PC-9 (cell line): ENCODE measurements at places on chromosomes 12 and 14.

DNA sequence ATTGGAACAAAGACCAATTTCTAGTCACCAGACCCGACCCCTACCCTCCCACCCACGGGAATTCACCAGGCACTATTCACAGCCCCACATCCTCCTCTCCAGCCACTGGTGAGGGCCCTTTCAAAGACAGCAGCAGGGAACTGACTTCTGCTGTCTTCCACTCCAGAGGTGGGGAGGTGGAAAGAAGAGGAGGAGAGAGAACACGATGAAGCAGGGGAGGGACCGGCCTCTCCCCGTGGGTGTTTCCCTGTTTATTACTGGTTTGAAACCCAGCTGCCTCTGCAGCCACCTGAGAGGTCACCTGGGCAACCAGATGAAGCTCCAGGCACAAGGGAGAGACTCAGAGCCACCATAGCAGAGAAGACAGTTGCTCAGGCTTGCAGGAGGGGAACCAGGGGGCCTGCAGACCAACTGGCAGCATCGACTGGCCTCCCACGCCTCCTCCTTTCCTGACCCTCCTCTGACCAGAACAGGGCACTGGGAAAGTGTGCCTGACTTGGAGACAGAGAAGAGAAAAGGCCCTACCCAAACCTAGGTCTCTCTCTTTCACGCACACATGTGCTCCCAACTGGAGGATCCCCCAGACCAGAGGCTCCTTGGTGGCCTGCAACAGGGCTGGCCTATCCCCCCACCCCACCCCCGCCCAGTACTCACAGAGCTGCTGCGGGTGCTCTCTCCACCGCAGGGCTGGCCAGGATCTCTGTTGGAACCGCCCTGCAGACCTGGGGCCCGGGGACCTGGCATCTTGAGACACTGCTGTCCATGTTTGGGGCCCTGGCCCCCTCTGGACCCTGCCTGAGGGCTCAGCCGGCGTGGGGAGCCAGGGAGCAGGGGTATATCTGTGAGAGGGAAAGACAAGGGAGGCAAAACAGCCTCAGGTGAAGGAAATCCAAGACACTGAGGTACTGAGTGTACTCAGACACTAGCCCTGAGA, 22.8 kb downstream of the ANO2 start:
- DNase-seq, result no peak

- no peak for DNase-seq
Measured at GRCh38 chr12:66884091-66884490, 205.2 kb upstream of the GRIP1 start.

DNA sequence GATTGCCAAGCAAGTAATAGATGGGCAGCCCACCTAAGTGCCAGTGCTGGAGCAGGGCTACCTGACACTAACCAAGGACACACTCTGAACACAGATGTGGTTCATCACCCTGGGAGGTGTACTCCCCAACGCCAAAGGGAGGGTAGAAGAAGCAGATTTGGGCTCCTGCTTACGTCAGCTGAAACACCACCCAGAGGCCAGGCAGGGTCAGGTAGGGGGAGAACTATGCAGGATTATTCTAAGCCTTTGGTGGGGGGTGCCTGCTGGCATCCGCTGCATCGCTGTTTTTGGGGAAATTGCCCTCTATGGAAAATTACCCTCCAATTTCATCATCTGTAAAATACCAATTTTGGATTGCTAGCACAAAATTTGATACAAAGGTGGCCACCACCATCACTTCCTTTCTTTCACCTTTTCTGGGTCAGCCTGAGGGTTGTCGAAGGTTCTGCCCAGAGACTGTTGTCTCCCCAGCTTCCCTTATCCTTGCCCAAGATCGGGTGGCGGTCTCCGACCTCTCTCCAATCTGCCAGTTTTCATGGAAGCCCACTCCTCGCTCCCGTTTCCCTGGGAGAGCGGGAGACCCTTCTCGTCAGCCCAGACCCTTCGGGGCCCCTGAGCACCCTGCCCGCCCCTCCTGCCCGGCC, 535 bp downstream of the BIN2 start:
- no peak for DNase-seq

- DNase-seq, result no peak
Measured at GRCh38 chr14:95776798-95777534, 63.0 kb upstream of the TCL1A start.

DNA sequence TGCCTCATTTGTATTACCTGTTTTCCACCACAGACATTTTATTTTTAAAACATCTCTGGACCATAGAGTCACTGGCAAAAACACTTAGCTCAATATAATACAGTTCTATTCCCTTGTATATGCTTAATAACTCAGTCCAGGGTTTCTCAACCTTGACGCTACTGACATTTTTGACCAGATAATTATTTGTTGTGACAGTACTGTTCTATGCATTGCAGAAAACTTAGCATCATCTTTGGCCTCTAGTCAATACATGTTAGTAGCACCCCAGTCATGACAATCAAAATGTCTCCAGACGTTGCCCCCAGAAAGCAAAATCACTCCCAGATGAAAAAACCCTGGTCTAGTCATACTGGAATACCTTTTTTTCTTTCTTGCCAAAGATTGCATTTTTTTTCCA, 174.7 kb downstream of the TMEM132D start:
- DNase-seq, result no peak

- DNase-seq, result peak; percentile 81
Measured at GRCh38 chr14:55107766-55108554, 21.1 kb upstream of the LGALS3 start.

DNA sequence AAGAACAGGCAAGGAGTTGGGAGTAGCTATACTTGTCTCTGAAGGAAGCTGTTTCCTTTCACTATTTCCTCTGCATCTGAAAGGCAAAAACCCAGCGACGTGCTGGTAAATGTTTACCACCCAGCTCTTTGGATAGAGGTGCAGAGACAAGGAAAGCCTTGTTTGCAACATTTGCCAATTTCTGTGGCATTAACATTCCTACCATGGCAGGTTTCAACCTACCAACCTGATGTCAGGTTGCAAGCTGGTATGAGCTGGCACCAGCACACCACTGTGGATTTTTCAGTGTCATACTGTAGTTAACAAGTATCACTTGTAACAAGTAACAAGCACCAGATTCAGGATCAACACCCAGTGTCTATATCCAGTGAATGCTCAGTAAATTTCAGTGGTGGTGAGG, 294.8 kb upstream of the TMPO start:
- DNase-seq, result no peak

GRCh38 chr14:62692490-62693106, 352.7 kb downstream of the KCNH5 start:
- no peak for DNase-seq

- no peak for DNase-seq
Measured at GRCh38 chr14:97021001-97021400, 223.8 kb downstream of the VRK1 start.

GRCh38 chr12:99332936-99333591, 314.5 kb upstream of the GARIN6 start:
- no peak for DNase-seq

- no peak for DNase-seq
Measured at GRCh38 chr14:75365116-75365515, 62.7 kb upstream of the JDP2 start.

DNA sequence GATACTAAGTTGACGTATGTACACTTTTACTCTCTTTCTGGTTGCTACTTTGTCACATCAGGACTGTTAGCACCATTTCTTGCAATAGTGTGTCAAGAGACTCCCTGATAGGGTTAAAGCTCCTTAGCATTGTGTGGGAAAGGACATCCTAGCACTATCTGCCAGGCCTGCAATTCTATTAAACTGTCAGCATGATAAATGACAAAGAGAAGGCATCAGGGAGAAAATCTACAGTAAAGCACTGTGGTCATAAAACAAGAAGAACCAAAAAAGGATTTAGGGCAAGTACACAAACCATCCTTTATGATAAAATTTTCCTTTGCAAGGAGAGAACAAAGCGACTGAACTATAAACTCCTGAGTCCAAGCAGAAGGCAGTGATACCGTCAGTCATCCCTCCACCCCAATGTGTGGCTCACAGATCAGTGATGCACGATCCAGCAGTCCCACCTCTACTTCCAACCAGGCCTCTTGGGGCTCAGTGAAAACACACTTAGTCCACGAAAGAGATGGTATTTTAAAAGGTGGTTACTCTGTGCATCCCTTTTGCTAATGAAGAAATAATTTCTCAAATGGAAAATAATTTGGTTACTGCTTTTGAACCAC, 31.4 kb upstream of the SLC35F4 start:
- no peak for DNase-seq

- no peak for DNase-seq
Measured at GRCh38 chr12:75170640-75171185, 38.9 kb downstream of the KCNC2 start.

DNA sequence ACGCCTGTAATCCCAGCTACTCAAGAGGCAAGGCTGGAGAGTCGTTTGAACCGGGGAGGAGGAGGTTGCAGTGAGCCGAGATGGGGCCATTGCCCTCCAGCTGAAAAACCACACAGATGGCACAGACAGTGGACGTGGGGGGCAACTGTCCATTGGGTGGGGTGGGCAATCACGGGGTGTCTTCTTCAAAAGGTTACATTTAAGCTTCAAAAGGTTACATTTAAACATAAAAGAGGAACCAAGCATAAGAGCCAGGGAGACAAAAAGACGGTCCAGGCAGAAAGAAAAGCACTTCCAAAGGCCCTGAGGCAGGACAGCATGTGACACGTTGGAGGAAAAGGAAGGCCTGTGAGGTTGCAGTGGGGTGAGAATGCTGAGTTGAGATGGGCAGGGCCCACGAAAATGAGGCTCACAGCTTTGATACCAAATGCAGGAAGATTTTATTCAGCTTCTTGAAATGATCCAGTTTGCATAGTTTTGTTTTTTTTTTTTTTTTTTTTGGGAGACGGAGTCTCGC, 10.7 kb downstream of the SCARB1 start:
- DNase-seq, result no peak

GRCh38 chr14:100033347-100034075, 31.7 kb upstream of the EVL start:
- DNase-seq, result no peak

DNA sequence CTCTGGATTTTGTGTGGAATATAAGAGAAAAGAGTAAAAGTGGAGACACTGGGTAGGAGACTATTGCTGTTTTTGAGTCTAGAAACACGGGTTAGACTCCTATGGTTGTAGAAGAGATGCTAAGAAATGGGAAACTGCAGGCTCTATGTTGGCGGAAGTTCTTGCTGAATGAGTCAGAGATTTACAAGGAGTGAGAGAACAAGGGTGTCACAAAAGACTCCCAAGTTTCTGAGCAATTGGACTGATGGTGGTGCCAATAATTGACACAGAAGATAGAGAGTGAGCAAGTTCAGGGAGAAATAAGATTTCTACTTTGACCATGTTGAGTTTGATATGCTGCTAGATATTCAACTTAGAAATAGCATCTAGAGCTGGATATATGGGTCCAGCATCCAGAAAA, 2.6 kb upstream of the PRKD1 start:
- DNase-seq, result no peak

- DNase-seq, result no peak
Measured at GRCh38 chr14:64369201-64369600, 19.0 kb upstream of the MTHFD1 start.

DNA sequence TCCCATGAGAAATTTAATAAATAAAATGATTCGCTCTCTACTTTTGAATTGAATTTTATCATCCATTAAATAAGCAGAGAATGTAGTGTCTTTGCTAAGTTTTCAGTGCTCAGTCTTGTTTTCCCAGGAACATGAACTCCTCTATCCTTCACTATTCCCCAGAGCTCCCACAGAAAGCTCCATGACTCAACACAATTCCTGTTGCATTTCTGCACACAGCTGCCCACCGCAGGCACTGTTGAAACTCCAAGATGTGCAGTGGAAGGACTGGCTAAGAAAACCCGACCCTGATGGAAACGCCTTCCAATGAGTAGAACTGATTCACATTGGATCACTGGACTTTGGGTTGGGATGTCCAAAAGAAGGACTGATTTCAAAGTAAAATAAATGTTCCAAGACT, 202.4 kb upstream of the AMIGO2 start:
- DNase-seq, result no peak

GRCh38 chr12:94561943-94562411, 88.4 kb downstream of the TMCC3 start:
- DNase-seq, result peak; percentile 88

DNA sequence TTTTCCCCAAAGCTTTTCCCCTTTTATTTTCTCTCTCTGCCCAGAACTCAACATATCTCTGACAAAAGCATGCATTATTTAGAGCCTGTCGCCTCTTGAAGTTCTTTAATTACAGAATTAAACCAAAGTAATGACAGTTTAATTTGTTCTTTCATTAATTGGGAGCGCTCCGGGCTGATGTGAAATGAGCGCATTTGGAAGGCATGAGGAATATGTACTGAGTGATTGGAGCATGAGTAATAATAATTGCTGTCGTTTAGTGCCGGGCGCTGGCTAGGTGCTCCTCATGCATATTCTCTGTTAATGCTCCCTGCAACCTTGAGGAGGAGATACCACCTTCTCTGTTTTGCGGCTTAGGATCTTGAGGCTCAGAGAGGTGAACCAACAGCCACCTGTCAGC, 120.5 kb downstream of the SLC25A47 start:
- DNase-seq, result no peak

DNA sequence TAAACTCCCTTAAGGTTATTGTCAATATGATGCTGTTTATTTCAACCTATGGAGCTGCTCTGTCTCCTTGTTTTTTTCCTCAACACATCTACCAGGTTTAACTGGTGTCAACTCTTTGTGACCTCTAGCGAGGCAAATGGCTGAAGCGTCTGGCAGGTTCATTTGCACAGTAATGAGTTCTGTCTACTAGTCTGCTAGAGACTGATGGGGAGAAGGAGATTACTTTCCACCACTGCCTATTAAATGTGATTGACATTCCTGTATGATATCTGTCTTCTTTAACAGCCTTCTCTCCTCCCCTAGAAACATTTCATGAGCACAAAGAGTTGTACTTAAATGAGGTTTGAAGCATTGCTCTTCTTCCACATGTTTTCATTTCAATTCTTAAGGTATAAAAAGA, 253.7 kb downstream of the SLC6A15 start:
- no peak for DNase-seq

DNA sequence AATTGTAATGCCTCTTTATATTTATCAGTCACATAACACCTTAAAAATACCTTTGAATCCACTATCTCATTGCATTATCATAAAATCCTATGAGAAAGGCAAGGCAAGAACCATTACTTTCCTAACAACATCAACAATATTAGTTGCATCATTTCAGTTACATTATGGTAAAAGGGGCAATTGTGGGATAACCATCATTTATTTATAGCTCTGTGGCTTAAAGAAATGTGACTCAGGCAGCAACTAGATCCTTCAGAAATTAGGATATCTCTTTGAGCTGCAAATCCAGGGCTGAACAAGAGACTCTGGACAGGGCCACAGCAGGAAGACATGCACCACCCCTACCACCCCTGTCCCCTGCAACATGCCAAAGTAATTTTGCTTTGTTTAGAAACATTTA, 36.4 kb downstream of the EPS8 start:
- no peak for DNase-seq

DNA sequence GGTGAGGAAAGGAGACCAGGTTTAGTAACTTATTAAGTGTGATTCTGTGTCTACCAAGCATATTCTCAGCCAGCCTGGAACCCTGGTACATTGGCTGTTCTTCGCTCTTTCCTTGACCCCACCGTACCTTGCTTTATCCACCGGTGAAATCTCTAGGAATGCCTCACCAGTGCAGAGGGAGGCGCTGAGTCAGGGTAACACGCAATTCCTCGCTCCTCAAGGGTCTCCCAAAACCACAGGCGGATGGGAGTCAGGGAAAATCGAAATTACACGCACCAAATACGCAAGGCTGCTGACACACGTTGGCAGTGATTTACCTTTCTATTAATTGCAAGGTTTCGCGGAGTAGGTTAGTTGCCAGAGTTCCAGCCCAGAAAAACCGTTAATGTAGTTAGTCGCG, 845 bp downstream of the L3HYPDH start:
- peak; percentile 35 for DNase-seq

- no peak for DNase-seq
Measured at GRCh38 chr14:82094829-82095345, 561.2 kb upstream of the SEL1L start.
